ENCODE measurements at places on chromosomes 11 and 22.

DNA sequence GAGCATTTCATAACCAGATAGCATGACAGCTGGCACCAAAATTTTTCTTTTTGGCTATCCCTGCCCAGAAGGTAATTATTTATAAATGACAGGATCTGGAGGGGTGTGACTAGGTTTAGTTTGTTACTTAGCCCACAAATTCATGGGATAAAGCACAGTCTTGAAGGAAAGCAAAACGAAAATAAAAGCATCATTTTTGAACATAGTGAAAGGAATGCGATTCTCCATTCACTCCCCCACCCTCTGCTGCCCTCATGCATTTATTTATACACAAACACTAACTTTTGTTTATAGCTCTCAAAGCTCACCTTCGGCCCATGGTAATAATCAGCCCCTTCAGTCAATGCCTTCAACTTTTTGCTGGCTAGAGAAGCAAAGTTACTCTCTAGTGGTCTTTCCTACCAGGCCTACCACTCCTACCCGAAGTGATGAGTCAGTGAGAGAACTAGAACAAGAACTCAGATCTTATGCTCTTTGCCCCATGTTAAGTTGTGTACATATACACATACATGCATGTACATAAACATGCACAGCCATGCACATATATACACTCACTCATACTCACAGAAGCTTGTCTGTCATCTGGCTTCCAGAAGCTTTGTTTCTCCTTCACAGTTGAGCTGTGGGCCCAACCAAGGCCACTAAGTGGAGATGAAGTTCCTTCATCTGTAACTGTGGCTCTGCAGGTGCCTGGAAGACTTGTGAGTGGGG is 22.6 kb downstream of the CALCA start:
- DNase-seq: no peak

- no peak for DNase-seq
Measured at GRCh38 chr11:31827455-31828206, 16.5 kb upstream of the PAX6 start.

DNA sequence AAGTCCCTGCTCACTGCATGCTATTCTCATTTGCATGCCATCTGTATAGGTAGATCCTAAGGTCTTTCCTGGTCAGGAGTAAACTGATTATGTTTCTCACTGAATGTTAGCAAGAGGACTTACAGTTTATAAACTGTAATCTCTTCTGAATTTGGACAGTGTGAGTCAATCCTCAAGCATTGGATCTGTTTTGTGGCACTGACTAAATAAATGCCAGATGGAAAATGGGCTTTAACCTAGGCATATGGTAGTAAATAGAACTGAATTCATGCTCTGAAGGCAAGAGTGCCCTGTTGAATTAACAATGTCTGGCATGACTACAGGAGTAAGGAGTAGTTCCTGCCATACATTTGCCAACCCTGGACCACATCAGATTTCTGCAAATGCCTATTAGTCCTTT is 11.4 kb downstream of the FAM181B start:
- DNase-seq: no peak

GRCh38 chr11:93734427-93735222 is 6.7 kb downstream of the TAF1D start:
- no peak for DNase-seq

- peak; percentile 56 for DNase-seq
Measured at GRCh38 chr11:119356349-119357031, 10.0 kb upstream of the MFRP start.

GRCh38 chr11:36095716-36096115 is 151.9 kb downstream of the LDLRAD3 start:
- no peak for DNase-seq

DNA sequence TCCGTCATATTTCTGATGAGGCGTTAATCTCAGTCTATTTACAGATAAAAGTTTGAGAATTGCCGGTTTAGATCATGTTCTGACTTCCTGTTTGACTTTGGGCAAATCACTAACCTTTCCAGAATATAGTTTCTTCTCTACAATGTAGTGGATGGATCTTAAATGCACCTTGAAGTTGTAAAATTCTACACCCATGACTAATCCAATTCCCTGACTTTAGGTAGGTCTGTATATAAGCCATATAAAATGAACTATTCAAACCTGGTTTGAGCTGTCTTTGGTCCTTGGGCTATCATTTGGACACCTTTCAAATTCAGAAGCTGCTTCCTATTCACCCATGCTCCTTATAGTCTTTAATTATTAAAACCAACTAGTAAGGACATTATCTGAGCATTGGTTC is 52.2 kb upstream of the BLID start:
- DNase-seq: no peak

DNA sequence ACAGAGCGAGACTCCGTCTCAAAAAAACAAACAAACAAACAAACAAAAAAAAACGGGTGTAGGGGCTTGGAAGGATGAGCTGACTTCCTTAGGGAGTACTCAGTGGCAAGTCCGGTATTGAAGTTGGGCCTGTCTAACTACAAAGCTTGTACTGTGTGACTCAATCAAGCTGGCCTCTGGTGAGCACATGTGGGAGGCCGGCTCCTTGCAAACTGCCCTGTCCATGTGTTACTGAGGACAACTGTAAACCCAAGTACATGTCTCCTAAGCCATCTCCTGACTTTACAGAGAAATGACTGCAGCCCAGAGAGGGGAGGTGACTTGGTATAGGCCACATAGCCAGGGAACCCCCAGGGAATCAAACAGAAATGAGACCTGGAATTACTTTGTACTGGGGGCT is 11.6 kb downstream of the RIBC2 start:
- no peak for DNase-seq

GRCh38 chr11:2741006-2741376 is 41.2 kb upstream of the KCNQ1OT1 start:
- no peak for DNase-seq

DNA sequence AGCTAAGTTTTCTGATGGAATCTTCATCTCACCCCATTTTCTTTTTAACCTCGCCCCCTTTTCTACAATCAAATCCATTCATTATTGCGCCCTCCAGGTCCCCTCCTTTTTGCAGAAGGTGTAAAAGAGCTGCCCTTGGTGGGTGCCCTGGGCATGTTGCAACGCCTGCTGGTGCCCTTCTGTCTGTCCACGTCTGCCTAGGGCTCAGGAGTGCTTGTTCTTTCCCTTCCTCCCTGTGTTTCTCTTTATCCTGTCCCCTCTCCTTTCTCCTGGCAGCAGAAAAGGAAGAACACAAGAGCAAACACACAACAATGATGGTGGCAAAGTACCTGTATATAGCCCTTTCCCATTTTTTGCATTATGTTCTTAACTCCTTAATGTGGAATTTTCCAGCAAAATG is 6.2 kb upstream of the TLCD5 start:
- DNase-seq: no peak

DNA sequence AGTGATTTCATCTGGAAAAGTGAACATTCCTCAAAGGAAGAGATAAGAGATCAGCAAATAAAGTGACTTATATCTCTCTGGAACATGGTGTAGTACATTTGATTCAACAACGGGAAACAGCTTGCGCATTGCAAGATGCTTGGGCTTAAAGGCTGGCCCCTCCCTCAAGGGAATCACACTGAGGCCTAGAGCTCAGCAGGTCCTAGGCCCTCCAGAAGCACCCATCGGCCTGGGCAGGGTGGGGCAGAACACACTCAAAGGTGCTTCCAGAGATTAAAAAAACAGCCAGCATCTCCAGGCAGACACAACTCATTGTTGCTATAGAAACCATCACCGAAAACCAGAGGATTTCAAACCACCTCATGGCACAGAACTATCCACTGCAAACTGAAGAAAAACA is 69.0 kb upstream of the ARFGAP3 start:
- no peak for DNase-seq

DNA sequence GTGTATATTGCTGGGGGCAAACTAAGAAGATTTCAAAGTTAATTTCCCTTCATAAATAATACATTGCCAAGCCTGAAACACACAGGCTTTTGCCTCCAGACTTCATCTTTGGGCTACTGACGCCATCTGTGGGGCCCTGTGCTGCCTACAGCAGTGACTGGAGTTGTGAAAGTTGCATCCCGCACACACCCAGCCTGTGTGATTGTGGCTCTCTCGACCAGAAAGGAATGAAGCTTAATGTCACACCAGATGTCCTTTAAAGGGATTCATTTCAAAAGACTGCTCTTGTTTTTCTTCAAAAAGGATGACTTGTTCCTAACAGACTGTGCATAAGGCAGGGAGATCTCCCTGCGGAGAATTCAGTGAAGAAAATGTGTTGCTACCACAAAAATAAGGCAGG is 210.5 kb downstream of the FAM181B start:
- DNase-seq: no peak

DNA sequence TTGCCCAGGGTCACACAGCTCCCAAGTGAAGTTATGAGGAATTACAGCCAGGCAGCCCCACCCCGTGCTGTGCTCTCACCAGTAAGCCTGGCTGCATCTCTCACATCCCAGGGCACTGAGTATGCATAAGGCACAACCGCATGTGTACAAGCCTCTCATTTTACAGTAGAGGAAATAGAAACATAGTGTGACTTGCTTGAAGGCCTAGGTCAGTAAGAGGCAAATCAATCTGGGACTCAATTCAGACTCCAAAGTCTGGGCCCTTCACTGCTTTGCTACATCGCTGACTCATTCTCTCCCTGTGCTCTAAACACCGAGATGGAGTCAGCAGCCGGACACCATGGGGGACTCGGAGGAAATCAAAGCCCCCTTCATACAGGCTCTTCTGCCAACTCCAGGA is 7.9 kb downstream of the ABTB2 start:
- no peak for DNase-seq

GRCh38 chr11:95299078-95299679 is 68.2 kb upstream of the SESN3 start:
- DNase-seq: no peak

- DNase-seq: no peak
Measured at GRCh38 chr11:66875378-66875777, 18.5 kb downstream of the LRFN4 start.

DNA sequence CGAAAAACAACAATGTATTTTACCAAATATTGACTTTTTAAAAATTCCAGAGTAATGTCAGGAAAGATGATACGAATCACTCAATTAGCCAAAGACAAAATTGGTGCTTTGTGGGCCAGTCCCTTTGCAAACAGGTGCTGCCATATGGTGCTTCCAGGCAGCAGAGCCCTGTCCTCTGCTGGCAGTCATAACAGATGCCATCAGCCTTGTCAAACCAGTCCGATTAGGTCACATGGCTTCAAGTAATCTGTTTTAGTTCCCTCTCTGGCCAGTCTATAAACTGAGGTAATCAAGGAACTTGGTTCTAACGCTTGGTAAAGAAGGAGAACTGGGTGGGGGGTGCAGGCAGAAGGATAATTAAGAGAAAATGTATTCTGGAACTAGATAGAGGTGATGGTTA is 49.1 kb upstream of the CAPRIN1 start:
- DNase-seq: no peak

GRCh38 chr22:20446383-20446970 is 8.9 kb upstream of the SCARF2 start:
- no peak for DNase-seq

DNA sequence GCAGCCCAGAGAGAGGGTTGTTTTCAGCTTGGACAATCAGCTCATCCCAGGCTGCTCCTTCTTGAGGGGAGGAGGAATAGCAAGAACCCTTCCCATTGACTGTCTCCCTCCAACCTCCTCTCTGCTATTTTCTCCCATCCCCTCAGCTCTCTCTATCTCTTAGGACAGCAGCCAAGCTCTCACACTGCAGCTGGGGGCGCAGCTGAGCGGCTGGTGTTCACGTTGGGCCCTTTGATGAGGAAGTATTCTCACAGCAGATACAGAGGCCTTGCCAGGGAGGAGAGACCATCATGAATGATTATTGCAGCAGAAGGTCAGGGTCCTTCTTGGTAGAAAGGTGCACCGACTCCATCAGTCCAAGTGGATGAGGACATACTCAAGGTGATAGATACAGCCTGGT is 26.5 kb upstream of the CADM1 start:
- no peak for DNase-seq

GRCh38 chr11:1389103-1389931 is 417 bp upstream of the BRSK2 start:
- peak; percentile 94 for DNase-seq

- DNase-seq: no peak
Measured at GRCh38 chr11:57098191-57098590, 83.6 kb upstream of the LRRC55 start.

GRCh38 chr11:88435415-88435814 is 97.9 kb upstream of the CTSC start:
- no peak for DNase-seq

GRCh38 chr22:47315862-47316419 is 553.5 kb downstream of the TBC1D22A start:
- DNase-seq: no peak

DNA sequence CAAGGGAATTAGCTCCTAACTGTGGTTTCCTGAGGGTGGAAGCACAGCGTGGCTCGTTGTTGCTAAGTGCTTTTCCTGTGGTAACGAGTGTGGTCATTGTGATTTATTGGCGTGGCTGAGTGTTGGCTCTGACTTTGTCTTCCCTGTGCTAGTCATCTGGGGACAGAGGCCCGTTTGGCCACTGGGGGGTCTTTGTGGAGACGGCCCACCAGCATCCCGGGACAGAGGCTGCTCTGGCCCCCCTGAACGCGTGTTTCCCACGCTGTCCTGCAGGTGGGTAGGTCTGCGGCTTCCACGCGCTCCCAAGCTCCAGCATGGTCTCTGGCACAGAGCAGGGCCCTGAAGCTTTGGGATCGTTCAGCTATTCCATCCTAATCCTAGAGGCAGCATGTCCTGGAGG is 1040.0 kb downstream of the TBC1D22A start:
- DNase-seq: no peak

DNA sequence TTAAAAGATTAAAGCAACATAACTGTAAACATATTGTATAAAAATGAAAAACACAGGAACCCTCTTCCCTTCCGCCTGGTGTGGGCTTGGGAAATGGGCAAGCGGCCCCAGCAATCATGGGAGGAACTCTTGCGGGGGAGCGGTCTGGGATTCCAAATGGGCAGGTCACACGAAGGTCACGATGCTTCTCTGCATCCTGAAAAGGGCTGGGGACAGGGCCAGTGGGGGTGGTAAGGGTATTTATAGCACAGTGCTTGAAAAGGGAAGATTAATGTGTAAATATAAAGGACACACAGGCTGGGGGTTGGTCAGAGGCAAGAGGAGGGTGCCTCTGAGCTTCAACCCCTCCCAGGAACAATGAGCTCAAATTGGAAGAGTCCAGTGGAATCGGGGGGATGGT is 46.9 kb upstream of the OR4B1 start:
- no peak for DNase-seq

GRCh38 chr11:3197044-3197695 is 21.4 kb downstream of the MRGPRG start:
- no peak for DNase-seq

- no peak for DNase-seq
Measured at GRCh38 chr22:38109371-38110001, 998 bp downstream of the BAIAP2L2 start.

DNA sequence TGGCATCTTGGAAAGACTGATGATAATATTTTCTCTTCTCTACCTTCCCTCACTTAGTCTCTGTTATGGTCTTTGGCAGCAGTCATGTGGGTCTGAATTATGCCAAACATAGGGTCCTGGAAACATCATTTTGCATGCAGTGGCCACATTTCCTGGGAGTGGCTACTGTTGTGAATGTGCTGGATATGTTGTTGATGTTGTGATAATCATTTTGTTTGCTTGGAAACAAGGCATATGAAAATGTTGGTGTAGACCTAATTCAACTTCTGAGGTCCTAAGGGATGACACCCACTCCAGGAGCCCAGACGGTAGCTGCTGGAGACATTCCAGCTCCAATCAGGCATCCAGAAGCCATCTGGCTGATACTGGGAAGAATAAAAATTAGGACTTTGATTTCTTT is 109.7 kb downstream of the DCDC1 start:
- no peak for DNase-seq

GRCh38 chr22:21816787-21817496 is 50.5 kb downstream of the MAPK1 start:
- DNase-seq: no peak

All from stimulated activated CD4-positive, alpha-beta T cell treated with anti-CD3 and anti-CD28 coated beads, Interleukin-15, amount 100 ng/mL, for 1 hour (primary cell).